ENCODE measurements at places on chromosomes 1 and 21.
A peak's percentile ranks its signal among the peaks of the same experiment; 100 is the strongest.

- no peak for DNase-seq
Observed at GRCh38 chr1:195336812-195337211, 1271.4 kb downstream of the KCNT2 start.

DNA sequence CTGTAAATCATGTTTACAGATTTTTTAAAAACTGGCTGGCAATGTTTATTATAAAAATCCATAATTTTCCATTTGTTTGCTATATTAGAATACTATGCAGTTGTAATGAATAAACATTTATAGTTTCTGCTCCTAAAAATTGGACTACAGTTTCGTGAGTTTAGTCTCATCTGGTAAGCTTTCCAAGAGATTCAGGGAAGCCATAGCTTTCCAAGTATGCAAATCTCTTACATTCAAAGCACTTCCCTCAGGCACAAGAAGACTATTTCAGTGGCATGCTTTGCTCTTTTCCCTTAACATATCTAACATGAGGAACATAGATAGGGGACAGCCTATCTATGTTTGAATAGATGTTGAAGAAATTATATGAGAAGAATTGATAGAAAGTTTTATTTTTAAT is 77.2 kb downstream of the ADGRL2 start:
- no peak for DNase-seq

GRCh38 chr1:206105464-206105995 is 11.7 kb downstream of the AVPR1B start:
- DNase-seq = no peak

DNA sequence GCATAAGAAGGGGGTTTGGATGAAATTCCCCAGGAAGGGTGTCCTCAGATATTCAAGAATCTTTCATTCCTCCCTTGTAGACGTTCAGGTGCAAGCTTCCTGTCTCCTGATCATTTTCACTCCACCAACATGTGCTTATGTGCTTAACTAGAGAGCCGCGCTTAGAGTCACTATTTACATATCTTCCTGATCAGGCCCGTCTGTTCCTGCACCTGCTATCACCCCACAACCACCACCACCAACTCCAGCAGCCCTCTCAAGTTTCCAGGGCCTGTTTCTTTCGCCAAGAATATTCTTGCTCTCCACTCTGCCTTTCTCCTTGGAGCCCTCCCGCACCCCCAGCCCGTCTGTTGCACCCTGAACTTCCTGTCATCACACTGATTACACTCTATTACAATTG is 113.4 kb downstream of the SPSB1 start:
- no peak for DNase-seq

GRCh38 chr21:34969423-34970166 is 79.5 kb downstream of the RUNX1 start:
- no peak for DNase-seq

- no peak for DNase-seq
Observed at GRCh38 chr1:244237445-244237844, 186.4 kb downstream of the ZBTB18 start.

DNA sequence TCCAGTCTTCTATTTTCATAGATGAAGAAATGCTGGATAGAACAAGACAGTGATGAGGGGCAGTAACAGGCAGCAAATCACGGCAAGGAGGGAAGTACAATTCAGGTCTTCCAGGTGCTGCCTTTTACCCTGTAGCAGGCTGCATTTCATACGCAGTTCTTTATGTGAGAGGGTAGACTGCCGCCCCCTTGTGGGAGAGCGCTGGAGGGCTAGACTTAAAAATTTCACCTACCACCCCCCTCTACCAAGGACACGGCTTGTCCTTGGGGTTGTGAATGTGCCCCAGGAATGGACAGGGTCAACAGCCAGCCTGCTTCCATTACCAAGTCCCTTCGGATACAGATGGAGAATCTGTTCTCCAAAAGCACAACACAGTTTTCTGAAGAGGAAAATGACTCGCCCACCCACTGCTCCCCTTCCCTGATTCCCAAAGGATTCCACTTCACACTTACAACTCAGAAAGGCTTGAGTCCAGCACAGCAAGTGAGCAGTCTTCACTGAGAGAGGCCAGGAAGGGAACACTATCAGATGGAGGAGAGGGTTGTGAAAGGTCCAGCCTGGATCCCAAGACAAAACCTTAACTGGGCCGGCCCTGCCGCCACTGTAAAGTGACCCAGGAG is 7.4 kb downstream of the WDR77 start:
- DNase-seq = peak; percentile 46

- no peak for DNase-seq
Observed at GRCh38 chr1:233368106-233368788, 40.7 kb downstream of the MAP3K21 start.

GRCh38 chr1:56516539-56517252 is 62.7 kb downstream of the PLPP3 start:
- no peak for DNase-seq

- DNase-seq = no peak
Observed at GRCh38 chr21:18384771-18385170, 18.8 kb downstream of the TMPRSS15 start.

DNA sequence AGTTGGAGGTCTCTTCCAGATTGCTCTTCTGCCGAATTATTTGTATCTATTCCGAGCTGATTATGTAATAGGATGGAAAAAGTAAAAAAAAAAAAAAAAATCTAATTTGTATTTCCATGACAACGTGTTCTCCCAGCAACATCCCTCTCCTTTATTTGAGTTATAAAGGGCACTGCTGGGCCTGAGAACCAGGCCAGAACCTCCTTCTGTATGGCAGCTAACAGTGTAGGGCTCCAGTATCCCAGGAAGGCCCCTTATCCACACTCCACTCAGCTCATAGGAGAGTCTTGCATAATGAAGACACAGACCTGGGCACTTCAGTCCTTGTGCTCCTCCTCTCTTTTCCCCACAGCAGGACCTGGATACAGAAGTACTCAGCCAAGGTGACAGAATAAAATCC is 3.7 kb upstream of the IPO9 start:
- no peak for DNase-seq

- no peak for DNase-seq
Observed at GRCh38 chr1:95733031-95733430, 499.0 kb downstream of the RWDD3 start.

DNA sequence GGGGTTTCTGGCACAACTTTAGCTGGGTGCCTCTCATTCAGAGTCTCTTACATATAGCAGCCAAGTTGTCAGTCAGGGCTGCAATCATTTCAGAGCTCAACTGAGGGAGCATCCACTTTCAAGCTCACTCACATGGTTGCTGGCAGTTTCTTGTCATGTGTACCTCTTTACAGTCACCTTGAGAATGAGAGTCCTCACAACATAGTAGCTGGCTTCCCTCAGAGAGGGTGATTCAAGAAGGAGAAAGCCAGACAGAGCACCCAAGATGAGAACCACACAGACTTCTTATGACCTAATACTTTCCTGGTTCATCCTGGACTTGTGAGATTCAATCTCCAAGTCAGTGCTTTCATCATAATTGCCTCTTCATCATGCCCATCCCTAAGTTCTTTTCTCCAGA is 57.2 kb downstream of the DPT start:
- DNase-seq = no peak

DNA sequence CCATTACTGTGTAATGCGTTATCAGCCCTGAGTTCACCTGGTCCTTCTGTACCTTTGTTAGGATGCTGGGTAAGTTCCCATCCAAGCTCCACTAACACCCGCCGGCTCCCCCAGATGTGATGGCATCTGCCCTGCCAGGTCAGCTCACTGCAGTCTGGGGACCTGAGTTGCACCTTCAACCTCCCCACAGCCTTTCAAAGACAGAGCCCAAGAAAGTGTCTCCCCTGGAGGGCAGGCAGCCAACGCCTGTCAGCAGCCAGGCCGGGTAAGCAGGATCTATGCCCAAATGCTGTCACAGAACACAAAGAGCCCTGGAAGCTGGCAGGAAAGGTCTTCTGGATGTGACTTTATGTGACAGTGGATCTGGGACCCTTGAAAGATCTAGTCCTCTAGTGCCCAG is 13.7 kb downstream of the MRAP start:
- DNase-seq = no peak

GRCh38 chr1:86788300-86789206 is 84.2 kb downstream of the SH3GLB1 start:
- no peak for DNase-seq

DNA sequence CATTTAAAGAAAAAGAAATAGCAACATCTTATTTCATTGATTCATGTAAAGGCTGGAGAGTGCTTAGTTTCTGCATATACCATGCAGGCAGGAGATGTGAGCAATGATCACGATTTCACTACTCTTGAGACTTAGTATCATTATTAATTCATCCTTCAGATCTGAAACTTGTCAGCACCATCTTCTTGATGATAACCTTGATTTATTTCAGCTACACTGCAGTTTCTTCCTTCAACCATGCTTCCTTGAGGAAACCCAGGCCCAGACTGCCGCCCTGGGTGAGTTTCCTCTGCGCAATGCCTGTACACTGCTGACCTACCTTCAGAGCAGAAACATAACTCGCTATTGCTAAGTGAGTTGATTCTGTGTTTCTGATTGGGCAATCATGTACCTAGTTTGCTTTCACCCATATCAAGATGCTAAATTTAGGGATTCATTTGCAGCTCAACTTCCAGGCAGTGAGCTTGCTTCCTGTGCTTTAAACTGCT is 13.5 kb upstream of the BCL10 start:
- no peak for DNase-seq

DNA sequence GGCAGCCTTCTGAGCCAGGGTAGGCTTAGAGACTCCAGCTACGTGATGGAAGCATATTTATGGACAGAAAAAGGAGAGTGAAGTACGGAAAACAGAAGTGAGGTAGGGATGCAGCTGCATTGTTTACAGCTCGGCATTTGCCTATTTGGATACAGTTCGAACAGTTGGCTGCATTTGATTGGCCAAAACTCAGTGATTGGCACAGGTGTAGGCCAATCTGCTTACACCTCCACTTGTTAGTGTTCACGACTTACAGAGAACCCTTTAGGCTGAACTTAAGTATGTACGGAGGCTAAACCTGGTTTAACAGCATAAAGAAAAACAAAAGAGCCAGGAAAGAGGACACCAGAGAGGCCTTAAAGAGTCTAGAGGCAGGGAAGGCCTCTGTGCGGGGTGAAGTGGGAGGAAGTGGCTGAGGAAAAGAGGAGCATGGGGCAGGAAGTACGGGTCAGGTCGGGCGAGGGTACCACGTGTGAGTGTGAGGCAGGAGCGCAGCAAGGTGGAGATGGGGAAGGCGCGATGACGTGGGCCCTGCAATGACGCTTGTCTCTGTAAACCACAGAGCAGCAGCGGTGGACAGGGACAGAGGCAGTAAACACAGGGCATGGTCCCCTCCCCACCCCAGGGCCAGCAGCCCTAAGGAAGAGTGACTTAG is 32.0 kb downstream of the RSPH1 start:
- DNase-seq = peak; percentile 17

DNA sequence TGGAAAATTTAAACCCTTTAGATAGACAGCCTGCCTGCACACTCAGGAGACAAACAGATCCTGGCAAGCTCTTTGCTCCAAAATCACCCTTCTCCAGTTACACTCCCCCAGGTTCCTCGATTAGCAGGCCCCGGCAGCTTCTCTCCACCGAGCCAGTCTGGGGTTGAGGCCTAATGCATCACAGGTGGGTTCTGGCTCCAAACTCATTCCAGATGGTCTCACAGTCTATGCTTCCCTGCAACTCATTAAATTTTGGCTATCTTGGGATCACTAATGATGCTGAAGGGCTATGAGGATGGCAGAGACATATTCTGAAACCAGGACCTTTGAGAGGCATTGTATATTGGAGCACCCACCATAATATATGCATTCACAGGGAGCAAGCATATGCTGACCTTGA is 559.8 kb upstream of the USP24 start:
- DNase-seq = no peak

DNA sequence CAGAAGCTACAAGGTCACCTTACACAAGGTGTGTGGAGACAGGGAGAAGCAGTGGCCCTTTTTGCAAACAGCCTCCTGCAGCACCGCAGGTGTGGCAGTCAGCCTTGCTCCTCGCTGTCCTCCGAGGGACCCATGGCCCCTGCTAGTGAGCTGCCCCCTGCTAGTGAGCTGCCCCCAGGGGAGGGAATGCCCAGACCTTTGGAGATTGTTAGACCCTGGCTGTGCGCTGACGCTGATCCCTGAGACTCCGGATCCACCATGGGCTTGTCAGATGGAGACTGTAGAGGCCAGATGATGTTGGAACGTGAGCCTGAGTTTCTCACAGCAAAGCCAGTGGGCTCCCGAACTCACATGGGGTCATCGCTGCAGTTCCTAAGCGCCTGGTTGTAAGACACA is 172.2 kb downstream of the NPHP4 start:
- DNase-seq = no peak

DNA sequence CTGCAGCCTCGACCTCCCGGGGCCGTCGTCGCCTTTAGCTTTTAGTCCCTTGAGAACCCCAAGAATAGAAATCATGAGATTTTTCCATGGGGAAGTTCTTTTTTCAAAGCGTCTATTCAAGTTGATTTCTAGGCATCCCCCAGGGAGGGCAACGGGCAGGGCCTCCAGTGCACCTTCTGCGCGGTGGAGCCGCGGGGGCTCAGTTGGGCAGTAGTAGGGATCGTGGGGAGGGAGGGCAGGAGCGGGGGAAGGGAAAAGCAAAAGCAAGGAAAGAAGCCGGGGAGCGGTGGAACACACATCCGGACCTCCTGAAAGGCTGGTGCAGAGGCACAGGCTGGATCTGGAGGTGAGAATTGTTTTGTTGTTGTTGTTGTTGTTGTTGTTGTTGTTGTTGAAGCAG is 103.4 kb downstream of the PPIAL4G start:
- DNase-seq = no peak

Data from stimulated activated CD4-positive, alpha-beta T cell treated with anti-CD3 and anti-CD28 coated beads, Interleukin-15, amount 100 ng/mL, for 1 hour (primary cell).